ENCODE measurements at places on chromosomes 11 and 22.

DNA sequence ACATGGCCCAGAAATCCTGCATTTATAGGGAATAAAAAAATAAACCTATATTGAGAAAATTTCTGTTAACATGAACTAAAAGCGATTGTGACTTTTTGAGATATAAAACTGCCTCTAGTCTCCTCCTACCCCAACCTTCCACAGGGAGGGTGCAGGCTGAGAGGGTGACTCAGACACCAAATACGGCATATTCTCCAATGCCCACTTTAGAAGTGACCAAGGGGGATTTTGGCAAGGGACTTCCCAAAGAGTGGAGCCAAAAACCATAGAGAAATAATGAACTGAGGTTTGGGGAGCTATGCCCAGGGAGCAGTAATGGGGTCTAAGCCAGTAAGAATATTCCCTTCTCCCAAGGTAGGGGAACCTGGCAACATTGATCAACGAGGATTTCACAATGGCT lies 124.9 kb upstream of the ZC3H12C start:
- DNase-seq, result no peak

DNA sequence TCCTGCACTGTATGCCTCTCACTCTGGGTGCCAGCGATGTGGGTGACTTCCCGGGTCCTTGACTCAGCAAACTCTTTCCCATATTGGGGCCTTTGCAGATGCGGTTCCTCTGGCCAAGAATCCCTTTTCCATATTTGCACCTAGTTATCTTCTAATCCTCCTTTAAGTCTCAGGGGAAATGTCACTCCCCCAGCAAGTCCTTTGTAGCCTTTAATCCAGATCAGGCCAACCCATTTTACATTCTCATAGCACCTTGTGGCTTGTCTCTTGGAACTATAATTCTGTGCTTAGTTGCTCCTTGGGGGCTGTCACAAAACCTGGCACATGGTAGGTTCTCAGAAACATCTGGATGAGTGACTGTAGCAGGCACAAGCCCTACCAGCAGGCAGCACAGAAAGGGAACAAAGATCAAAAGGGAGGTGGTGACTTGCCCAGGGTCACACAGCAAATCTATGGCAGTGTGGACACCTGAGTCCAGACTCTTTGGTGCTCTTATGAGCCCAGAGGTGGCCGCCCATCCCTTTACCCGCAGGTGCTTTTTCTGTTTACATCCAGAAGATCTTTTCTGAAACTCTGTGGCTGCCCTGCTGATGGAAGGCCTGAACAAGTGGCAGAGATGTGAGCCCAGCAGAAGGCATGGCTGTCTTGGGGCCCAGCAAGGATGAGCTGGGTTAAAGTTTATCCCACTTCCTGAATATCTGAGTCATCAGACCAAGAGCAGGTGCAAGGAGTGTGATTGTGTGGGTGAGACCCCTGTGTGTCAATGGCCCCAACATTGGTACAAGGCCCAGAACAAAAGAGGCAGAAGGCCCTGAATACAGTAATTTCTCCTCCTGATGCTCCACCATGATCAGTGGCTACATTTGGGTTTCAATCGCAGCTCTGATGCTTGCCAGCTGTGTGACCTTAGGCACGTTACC lies 78.6 kb upstream of the GRK3 start:
- DNase-seq, result no peak

DNA sequence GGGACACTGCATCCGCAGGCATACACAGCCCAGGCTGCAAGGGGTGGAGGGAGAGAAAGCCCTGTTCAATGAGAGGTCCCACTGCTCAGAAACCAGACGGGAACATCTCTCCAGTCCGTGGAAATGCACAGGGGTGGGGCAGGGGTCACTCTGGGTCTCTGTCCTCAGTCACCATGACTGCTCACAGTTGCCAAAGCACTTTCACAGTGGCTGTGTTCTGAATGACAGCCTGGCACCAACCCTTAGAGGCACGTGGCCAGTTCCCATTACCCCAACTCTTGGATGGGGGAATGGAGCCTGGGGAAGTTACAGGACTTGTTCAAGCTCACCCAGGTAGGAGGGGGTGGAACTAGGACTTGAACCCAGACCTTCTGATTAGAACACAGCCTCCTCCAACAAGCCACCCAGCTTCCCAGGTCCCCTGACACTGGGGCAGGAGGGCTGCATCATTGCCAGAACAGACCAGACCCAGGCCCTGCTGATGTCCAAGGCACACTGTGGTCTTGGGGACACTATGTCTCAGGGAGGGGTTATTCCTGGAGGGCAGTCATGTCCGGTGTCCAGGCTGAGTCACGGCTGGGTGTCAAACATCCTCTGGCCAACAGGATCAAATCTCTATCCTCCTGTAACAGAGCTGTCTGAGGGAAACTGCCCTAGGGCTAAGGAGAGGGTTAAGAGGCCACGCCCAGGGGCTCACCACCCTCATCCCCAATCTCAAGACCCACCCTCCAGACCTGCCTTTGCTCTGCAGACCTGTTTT lies 8.2 kb downstream of the ZNF70 start:
- no peak for DNase-seq

GRCh38 chr11:118625976-118626375 lies 18.6 kb downstream of the PHLDB1 start:
- DNase-seq, result no peak

DNA sequence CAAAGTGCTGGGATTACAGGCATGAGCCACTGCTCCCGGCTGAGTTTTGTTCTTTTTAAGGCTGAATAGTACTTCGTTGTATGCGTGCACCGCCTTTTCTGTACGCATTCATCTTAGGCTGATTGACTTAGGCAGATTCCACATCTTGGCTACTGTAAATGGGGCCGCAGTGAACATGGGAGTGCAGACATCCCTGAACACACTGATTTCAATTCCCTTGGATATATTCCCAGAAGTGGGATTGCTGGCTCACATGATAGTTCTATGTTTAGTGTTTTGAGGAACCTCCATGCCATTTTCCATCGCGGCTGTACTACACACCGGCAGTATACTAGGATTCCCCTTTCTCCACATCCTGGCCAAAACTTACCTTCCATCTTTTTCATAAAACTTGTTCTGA lies 10.4 kb upstream of the ZNF74 start:
- DNase-seq, result no peak

DNA sequence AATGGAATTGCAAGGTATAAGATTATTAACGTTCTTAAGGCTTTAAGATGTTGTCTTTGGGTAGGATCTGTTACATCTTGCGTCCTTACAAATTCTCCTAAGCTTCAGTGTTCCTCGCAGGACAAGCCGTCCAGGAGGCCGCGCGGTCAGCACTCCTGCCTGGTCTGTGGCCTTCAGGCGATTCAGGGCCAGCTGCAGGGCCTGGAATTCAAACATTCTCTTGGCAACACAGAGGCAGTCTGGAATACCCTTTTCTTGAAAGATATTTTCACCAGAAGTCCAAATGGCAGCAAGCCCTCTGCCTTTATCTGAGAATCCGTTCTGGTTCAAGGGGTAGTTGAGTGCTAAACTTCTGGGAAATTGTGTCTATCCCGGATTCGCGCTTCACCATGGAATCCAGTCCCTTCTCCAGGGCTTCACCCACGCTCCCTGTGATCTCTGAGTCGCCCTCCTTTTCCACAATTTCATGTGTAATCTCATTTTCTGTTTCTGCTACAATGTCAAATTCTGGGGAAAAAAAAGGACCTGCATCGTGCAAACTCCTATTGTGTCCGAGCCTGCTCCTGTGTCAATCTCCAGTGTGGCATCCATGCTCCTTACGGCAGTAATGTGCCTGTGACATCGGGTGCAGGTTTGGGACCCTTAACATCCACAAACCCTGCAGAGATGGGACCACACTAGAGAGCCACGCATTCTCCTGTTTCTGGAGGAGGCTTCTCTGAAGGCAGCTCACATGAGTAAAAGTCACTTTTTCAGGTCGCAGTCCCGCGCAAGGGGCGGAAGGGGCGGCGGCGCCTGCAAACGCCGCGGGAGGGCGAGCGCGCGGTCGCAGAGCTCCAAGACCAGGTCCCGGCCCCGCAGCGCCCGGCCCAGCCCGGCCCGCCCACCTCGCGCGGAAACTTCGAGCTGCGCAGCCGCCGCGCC lies 25.4 kb upstream of the SORL1 start:
- DNase-seq, result no peak

- no peak for DNase-seq
Measured at GRCh38 chr11:88813233-88813915, 252.4 kb downstream of the GRM5 start.

GRCh38 chr22:36588285-36588684 lies 59.3 kb upstream of the EIF3D start:
- no peak for DNase-seq

DNA sequence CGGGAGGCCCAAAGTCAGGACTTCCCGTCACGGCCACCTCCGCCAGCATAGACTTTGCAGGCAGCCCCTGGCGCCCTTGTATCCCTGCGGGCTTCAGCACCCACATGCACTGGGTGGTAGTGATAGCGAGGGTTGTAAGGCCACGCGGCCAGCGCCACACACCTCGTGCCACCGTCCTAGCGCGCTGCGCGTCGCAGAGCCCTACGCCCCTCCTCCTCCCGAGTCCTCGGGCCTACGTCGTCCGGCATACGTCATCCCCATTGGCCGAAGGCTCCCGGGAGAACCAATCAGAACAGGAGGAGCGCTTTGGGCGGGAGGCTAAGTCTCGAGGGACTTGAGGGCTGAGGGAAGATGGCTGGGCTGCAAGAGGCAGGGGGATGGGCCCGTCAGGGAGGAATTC lies 1.3 kb upstream of the BTBD18 start:
- no peak for DNase-seq

DNA sequence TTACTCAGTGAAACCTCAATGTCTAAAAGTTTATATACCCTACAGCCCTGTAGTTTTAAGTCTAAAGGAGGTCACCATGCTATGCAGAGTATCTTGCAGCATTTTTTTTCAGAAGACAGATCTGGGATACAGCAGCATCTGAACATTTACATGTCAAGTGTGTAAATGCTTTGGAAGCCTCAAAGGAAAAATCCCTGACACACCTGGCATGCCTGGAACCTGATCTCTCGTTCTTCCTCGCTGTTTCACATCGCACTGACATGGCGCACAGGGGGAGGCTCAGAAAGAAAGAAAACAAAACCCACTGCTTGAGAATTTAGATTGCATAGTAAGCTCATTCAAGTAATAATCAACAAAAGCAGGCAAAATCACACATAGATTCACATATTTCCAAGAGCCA lies 31.0 kb downstream of the PAX6 start:
- DNase-seq, result no peak

DNA sequence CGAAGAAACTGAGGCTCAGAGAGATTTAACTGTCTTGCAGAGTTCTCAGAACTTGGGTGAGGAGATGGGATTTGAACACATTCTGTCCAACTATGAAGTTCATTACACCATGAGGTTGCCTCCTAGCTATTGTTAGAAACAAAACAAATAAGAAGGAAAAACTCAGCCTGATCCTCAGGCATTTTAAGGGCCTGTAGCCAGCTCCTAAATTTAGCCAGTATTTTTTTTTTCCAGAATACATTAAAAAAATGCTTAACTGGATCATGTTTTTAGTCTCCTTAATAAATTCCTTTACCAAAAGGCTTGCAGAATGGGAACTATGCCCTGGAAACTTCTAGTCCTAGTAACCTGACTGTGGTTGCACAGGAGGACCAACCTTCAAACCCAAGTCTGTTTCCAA lies 212.0 kb downstream of the CSNK2A3 start:
- no peak for DNase-seq

DNA sequence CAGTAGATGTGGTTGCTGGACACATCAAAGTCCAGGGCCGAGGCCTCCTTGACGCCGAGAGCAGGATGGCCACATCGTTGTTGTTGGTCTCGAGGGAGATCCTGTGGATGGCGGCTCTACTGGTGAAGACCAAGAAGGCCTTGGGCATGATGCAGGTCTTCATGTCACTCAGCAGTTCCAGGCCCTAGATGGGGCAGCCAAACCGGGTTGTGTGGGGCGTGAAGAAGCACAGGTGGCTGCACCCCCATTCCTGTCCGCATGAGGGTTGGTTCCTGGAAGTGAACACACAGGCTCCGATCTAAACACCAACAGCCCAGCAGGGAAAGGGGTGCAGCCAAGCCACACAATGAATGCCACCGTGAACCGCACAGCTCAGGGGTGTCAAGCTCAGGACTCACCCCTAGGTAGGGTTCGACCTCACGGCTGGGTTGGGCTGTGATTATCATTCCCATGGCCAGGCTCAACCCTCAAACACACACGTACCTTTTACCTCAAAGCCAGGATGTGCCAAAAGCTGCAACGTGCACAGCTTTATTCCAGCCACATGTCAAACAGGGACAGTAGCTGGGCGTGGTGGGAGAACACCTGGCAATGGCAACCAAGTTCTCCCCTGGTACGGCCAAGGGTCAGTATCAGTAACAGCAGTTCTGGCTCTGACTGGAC lies 132.3 kb downstream of the CRYBB2 start:
- DNase-seq, result no peak

GRCh38 chr22:20243537-20244249 lies 24.4 kb downstream of the RTN4R start:
- DNase-seq, result peak; percentile 32

- no peak for DNase-seq
Measured at GRCh38 chr11:69703453-69703767, 412 bp downstream of the FGF19 start.

GRCh38 chr11:34890089-34890488 lies 26.1 kb downstream of the APIP start:
- DNase-seq, result no peak

- no peak for DNase-seq
Measured at GRCh38 chr22:29695129-29695926, 24.5 kb upstream of the CABP7 start.

DNA sequence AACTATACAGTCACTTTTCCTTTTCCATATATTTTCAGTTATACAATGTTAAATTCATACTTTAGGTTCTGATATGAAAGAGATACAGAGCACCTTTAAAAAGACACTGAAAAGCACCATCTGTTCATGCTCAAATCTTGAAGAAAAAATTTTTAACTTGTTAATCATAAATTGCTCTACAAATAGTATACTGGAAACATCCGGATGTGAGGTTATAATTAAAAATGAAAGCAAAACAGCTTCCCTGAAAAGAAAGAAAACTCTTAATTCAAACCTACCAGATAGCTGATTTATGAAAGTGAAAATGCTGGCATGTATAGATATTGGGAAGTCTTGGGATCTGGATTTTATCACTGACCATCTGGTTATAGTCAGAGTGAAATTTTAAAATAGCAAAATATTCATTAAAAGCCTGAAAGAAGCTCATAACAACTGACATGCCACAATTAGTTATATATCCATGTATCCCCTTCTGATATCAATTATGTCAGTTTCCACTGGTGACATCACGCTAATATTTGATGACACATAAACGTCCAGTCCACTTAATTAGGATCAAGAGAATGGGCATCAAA lies 740.0 kb downstream of the DLG2 start:
- DNase-seq, result no peak

DNA sequence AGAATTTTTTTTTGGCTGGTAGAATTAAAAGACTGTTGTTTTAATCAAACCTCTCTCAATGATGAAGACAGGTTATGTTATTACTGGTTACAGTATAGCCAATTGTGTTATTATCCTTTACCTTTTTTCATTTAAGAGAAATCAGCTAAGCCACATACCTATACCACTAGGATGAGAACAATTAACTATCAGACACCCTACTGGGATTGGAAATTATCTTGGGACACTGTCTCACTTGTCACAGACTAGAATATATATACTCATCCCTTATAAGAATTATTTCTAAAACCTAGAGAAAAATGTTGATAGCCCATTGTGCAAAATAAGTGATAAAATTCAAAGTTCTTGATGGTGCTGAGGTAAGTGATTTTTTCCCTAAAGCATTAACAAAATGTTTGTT lies at the start of gene OR5AS1:
Gene OR5AS1 (plus strand): TSS at position 301 of the 400 bp plus-strand sequence. CDS start 2,765 bp downstream, outside the sequence.
- no peak for DNase-seq

All from non-pigmented ciliary epithelial cell (primary cell).